ENCODE measurements at places on chromosomes 2 and 18.
A peak's percentile ranks its signal among the peaks of the same experiment; 100 is the strongest.

- no peak for DNase-seq
Measured at GRCh38 chr2:172561270-172561669, 5.4 kb downstream of the PDK1 start.

DNA sequence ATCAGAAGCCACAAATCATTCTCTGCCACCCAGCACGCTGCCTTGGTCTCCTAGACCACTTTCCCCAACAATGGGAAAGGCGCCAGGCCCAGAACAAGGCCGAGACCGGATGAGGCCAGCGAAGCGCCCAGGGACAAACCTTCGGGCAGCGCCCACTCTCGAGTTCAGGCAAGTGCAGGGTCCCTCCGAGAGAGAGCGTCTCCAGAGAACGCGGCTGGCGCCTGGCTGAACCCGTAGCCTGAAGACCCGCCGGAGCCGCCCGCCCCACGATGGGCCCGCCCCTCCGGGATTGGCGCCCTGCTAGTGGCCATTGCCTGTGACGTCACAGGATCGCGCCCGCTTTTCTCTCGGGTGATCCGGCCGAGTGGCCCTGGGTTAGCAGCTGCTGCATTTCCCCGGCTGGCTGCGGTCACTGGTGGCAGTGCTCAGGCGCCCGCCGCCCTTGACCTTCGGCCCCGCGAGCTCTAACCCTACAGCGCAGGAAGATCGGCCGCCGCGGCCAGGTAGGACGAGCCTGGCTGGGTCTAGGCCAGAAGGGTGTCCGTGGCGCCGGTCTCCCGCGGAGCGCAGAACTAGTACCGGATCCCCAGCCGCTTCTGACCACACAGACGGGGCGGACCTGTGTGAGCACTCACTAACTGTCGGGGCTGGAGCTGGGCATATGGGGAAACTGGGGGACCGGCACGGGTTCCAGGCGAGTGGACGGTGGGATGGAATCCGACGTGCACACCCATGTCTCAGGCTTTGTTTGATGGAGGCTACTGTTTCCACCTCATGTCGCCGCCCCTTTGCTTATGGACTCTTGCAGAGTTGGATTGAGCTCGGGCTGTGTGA is at the start of gene FAHD2A:
Gene FAHD2A, plus strand, starts transcription at position 339 of the 834 bp plus-strand sequence. CDS start 2,851 bp downstream, outside the sequence.
- DNase-seq, result peak; percentile 99

GRCh38 chr18:68940039-68940438 is 142.2 kb downstream of the CCDC102B start:
- no peak for DNase-seq

DNA sequence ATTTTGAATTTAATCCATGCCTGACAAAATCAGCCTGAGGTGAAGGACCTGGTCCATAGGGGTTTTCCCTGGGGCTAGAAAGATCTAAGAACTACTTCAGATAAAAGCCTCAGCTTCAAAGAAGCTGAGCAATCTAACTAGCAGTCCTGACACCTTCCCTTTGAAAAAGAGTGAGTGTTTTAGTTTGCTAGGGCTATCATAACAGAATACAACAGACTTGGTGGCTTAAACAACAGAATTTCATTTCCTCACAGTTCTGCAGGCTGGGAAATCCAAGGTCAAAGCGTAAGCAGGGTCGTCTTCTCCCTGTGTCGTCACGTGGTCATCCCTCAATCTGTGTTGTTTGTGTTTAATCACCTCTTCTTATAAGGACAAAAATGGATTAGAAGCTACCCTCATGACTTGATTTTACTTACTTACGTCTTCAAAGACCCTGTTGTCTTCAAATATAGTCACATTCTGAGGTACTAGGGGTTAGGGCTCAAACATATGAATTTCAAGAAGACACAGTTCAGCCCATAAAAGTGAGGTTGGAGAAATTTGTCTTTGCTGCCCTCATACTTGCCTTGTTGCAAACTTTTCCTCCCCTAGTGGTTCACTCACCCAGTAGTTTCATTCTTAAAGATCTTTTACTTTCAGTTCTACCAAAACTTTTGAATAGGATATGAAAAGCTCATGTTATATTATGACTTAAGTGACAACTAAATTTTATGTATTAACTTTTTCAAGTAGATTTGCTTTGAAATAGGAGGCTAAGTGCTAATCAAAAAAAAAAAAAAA is 673.8 kb downstream of the ARHGAP15 start:
- DNase-seq, result no peak

- DNase-seq, result no peak
Measured at GRCh38 chr2:215548714-215549113, 112.8 kb upstream of the FN1 start.

GRCh38 chr2:184769023-184769422 is 170.7 kb downstream of the ZNF804A start:
- DNase-seq, result no peak

DNA sequence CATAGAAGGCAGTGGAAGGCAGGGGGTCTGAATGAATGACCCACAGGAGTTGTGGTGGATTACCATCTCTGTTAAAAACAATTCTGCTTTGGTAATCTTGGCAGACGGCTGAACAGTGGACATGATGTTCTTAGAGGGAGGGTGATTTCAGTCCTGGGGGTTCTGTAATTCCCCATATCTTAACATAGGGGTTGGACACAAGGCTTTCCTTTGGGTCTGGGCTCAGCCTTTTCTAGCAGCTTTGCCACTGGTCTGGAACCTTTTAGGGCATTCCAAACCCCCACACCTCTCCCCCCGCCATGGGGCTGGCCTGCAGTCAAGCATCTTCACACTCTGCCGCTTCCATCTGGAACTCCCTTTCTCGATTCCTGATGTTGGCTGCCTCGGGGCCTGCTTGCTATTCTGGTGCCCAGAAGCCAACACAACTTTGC is 50.3 kb downstream of the RPL37A start:
- no peak for DNase-seq

DNA sequence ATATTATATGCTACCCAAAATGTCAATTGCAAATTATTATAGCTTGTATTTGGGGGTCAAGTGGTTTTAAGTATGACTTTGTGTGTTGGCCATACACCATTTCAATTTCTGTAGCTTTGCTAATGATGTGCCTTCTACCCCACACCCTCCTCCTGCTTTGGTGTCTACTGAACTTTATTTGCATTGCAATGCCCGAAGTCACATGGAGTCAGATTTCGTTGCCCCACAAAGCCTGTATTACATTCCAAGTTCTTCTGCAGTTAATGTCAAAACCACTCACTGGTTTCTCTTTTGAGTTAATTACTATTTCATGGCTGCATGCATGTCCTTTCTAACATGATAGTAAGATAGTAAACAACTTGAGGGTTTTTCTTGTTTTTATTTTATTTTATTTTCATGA is 528.9 kb downstream of the RIT2 start:
- DNase-seq, result no peak

Data from K562 (cell line).